Thyroid gland (tissue), 4 donors: ENCODE measurements at places on chromosomes 7 and 10. TPM values are rescaled to one million over a fixed set of nuclear protein-coding genes. Genes with fewer than 3 reads are reported as not detected.

SLC13A1 gene
- total RNA-seq = not detected

SPAG6 gene
- 0.27 TPM for total RNA-seq

GAD2 gene
- total RNA-seq = not detected

DENND2A gene
- total RNA-seq = 10.9 TPM

NAT16 gene
- 1.4 TPM for total RNA-seq

SP8 gene
- not detected for total RNA-seq

ZNF488 gene
- not detected for total RNA-seq

SHH gene
- not detected for total RNA-seq
